ENCODE measurements at places on chromosomes 2 and 18. TPM values are rescaled to one million over a fixed set of nuclear protein-coding genes. Genes with fewer than 3 reads are reported as not detected.

Gene TDRD15
- total RNA-seq = not detected

Gene MYO1B
- 61.2 TPM for total RNA-seq

Gene MOGAT1
- 0.67 TPM for total RNA-seq

Gene NT5DC4
- not detected for total RNA-seq

Gene SERPINB4
- 0.96 TPM for total RNA-seq

DNA sequence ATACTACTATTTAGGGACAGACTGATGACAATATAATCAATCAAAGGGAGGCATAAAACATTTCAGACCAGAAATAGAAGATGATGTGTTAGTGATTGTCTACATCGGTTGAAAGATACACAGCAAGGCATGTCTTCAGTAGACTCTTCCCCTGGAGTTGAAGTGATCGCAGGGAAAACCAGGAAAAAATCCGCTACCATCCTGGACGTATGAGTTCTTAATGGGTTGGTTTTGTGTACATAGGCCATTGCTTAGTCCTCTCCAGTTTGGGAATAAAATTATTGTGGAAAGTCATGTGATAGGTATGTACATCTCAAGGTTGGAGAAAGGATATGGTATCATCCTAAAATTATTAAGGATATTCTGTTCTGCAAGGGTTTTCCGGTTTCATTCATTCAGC, 4.3 kb downstream of the APCDD1 start:
- no peak for DNase-seq

GRCh38 chr18:31206787-31207381, 44.2 kb upstream of the DSC1 start:
- DNase-seq = peak; percentile 23

GRCh38 chr2:69253611-69254301, 133.3 kb downstream of the GFPT1 start:
- no peak for DNase-seq

GRCh38 chr2:64637931-64638330, 15.8 kb downstream of the SERTAD2 start:
- no peak for DNase-seq

- no peak for DNase-seq
These were observed 182.9 kb downstream of the RTP5 start for GRCh38 chr2:242052421-242052820.
